ENCODE measurements at places on chromosomes 3 and 15. TPM values are rescaled to one million over a fixed set of nuclear protein-coding genes. Genes with fewer than 3 reads are reported as not detected.

The GCHFR gene
- total RNA-seq: 2.4 TPM

The TAGLN3 gene
- total RNA-seq: 1.8 TPM

The PRSS50 gene
- total RNA-seq: not detected

The GPR171 gene
- not detected for total RNA-seq

The IDH2 gene
- total RNA-seq: 108 TPM

The COL6A5 gene
- under 0.01 TPM for total RNA-seq

The SLC27A2 gene
- 0.30 TPM for total RNA-seq

The ASB7 gene
- total RNA-seq: 19.5 TPM

The CHRFAM7A gene
- total RNA-seq: under 0.01 TPM

The PLSCR5 gene
- not detected for total RNA-seq

The ERICH6 gene
- not detected for total RNA-seq

The MESP2 gene
- total RNA-seq: 0.30 TPM

The CADM2 gene
- not detected for total RNA-seq

The SH2D7 gene
- total RNA-seq: not detected

The NLGN1 gene
- total RNA-seq: 0.92 TPM

The SLC12A8 gene
- 33.5 TPM for total RNA-seq

The RBP2 gene
- not detected for total RNA-seq

The ABI3BP gene
- 53.3 TPM for total RNA-seq

The GRM2 gene
- total RNA-seq: 0.09 TPM

The TF gene
- under 0.01 TPM for total RNA-seq

The SAMMSON gene
- total RNA-seq: not detected

The SLC51B gene
- total RNA-seq: not detected

The FOXB1 gene
- not detected for total RNA-seq

The BOC gene
- 2.4 TPM for total RNA-seq

The C3orf33 gene
- total RNA-seq: 2.9 TPM

The RAB6B gene
- total RNA-seq: 0.30 TPM

The IFT122 gene
- 26.4 TPM for total RNA-seq

The HDAC11 gene
- total RNA-seq: 13.1 TPM

The LRRFIP2 gene
- 49.1 TPM for total RNA-seq

The CACNA1D gene
- not detected for total RNA-seq

The MUC4 gene
- total RNA-seq: not detected

The CCDC54 gene
- total RNA-seq: not detected

The IL17RC gene
- 35.0 TPM for total RNA-seq

The OCA2 gene
- total RNA-seq: not detected

The ATP6V1A gene
- 123 TPM for total RNA-seq

The CYP1A2 gene
- not detected for total RNA-seq

The CPNE9 gene
- total RNA-seq: not detected

The LIPH gene
- total RNA-seq: not detected

The PTH1R gene
- not detected for total RNA-seq

The PCSK6 gene
- total RNA-seq: 1.2 TPM

The MYO5C gene
- total RNA-seq: 0.23 TPM

The OR5AC2 gene
- not detected for total RNA-seq

The DISP2 gene
- 0.30 TPM for total RNA-seq

The ITGA11 gene
- total RNA-seq: 52.5 TPM

The RLBP1 gene
- not detected for total RNA-seq

The GP9 gene
- not detected for total RNA-seq

The GOLGA8J gene
- total RNA-seq: not detected

The ARNT2 gene
- 1.8 TPM for total RNA-seq

The PRRT3 gene
- total RNA-seq: 2.4 TPM

The TRA2B gene
- total RNA-seq: 139 TPM

The DENND6A gene
- total RNA-seq: 11.9 TPM
